Lung (tissue), 17 donors: ENCODE measurements at places on chromosomes 11 and 22. TPM values are rescaled to one million over a fixed set of nuclear protein-coding genes. Genes with fewer than 3 reads are reported as not detected.

GRCh38 chr22:24807284-24807950 is 1.4 kb downstream of the SGSM1 start:
- DNase-seq: peak; percentile 40

GRCh38 chr22:29148826-29149225 is 56.9 kb upstream of the EMID1 start:
- no peak for DNase-seq

GRCh38 chr11:130854483-130854882 is 61.8 kb downstream of the SNX19 start:
- no peak for DNase-seq

DNA sequence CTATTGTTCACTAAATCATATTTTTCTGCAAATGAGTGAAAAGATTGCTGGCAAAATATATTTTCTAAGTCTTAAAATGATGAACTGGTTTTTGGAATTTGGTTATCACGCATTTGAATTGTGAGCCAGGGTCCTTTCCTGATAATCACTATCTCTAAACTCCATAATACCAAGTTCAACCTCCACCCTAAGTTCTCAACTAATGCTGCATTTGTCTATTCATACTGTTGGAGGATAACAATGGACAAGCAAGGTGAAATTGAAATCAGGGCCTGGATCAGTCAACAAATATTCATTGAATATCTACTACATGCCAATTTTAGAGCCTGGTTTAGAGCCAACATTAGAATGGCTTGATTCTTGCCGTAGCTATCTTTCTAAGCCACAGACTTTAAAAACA is 4.7 kb upstream of the PCF11 start:
- DNase-seq: no peak

DNA sequence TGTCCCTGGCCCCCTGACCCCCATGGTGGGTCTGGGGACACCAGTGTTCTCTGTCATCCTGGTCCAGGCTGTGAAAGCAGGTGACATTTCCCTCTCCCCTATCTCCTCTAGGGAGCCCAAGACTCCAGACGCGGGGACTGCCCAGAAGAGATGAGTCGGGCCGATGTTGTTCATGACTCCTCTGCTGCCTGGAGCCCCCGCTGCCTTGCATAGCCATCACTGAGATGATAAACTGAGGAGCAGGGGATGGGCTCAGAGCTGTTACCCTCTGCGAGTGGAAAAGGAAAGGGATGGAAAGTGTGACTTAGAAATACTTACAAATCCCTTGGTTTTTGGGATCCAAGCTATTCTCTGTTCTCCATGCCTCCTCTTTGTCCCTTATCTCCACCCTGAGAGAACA is 209.6 kb downstream of the DSCAML1 start:
- no peak for DNase-seq

- peak; percentile 74 for DNase-seq
Observed at GRCh38 chr22:46641811-46642266, 21.7 kb downstream of the GRAMD4 start.

DNA sequence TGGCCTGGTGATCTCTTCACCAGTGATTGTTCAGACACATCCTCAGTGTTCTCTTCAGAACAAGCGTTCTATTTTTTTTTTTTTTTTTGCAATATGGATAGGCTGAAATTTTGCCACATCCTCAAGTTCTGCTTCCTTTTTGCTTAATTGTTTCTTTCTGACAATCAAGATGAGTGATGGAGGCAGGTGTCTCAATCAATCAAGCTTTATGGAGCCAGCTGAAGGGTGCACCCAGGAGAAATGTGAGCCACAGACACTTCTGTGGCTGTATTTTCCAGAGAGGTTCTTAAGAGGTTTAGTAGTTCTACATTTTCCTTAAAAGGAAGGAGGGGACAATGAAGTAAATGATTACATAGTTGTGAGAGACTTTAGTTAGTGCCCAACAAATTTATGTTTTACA is 43.9 kb upstream of the ASPHD2 start:
- no peak for DNase-seq

DNA sequence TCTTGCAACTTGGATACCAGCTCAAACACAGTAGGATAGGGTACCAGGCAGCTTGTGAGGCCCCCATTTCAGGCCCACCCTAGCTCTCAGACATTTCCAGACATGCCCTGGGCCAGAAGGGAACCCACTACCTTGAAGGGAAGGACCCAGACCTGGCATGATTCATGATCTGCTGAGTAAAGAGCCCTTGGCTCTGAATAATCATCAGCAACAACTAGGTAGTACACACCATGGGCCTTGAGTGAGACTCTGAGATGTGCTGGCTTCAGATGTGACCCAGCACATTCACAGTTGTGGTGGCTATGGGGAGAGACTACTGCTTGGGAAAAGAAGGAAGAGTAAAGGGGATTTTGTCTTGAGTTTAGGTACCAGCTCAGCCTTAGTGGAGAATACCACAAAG is 23.6 kb downstream of the JRKL start:
- no peak for DNase-seq

DNA sequence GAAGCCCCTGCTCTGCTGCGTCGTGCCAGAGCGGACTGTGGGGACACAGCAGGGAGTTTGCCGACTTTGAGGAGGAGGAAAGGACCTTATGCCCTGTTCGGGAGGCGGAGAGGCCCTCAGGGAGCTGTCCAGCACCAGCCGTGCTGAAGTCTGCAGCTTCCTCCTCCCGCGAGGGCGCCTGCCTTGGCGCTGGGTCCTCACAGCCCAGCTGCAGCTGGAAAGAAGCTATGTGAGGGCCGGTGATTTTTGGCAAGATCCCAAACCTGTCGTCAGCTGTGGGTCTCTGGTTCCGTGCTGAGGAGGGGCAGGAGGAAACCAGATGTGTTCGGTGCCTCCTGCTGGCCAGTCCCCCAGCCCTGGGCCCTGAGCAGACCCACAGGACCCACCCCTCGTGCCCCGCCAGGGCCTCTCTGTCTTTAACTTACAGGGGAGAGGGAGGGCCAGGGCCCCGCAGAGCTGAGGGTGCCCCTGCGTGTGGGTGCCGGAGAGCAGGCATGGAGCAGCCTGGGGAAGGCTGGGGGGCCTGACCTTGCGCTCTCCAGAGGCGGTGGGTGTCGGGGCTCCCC is 12.0 kb downstream of the BRSK2 start:
- peak; percentile 91 for DNase-seq

GRCh38 chr11:86589856-86590589 is 82.4 kb downstream of the ME3 start:
- no peak for DNase-seq

- DNase-seq: peak; percentile 29
Observed at GRCh38 chr11:128039140-128040021, 548.0 kb downstream of the ETS1 start.

PTPRJ gene
- polyA plus RNA-seq: 31.4 TPM

IFITM1 gene
- 275 TPM for polyA plus RNA-seq

DUSP8 gene
- 9.1 TPM for polyA plus RNA-seq

KCNQ1 gene
- polyA plus RNA-seq: 23.5 TPM

KAT5 gene
- 95.3 TPM for polyA plus RNA-seq
